Brain microvascular endothelial cell (primary cell): ENCODE measurements at places on chromosomes 2 and 18.

GRCh38 chr2:100842241-100842922 lies 22.4 kb downstream of the NPAS2 start:
- no peak for DNase-seq

GRCh38 chr2:122515731-122516290 lies 760.4 kb downstream of the TSN start:
- DNase-seq = no peak

DNA sequence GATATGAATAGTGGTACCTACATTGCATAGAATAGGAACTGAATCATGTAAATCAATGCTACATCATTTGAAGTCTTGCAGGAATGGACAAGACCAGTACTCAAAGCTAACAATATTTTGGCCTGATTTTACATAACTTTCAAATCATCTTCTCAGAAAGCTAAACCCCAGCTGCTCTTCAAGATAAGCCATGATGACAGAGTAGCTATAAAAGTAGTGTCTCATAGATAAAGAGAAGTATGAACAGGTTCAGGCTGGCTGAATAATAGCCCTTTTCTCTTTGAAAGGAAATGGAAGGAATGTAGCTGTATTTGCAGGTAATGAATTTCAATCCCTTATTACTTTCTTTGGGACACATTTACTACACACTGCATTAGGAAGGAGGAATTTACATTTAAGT lies 28.2 kb downstream of the TSPYL6 start:
- no peak for DNase-seq

DNA sequence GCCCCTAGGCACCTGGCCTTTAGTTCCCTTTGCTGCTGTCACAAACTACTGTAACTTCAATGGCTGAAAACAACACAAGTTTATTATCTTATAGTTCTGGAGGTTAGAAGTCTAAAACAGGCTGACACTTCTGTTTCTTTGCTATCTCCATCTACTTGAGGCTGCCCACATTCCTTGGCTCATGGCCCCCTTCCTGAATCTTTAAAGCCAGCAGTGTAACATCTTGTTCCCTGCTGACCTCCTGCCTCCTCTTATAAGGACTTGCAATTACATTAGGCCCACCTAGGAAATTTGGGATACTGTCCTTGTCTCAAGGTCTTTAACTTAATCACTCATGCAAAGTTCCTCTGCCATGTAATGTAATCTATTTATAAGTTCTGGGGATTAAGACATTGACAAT lies 6.5 kb downstream of the SMYD1 start:
- no peak for DNase-seq

- no peak for DNase-seq
These were observed 133.9 kb downstream of the ATP9B start for GRCh38 chr18:79203017-79203605.
